ENCODE measurements at places on chromosomes 3 and 15. TPM values are rescaled to one million over a fixed set of nuclear protein-coding genes. Genes with fewer than 3 reads are reported as not detected.

The ITGA11 gene
- 7.8 TPM for total RNA-seq

The SAMMSON gene
- not detected for total RNA-seq

The RLBP1 gene
- not detected for total RNA-seq

The KBTBD13 gene
- total RNA-seq = not detected

The GOLGA8S gene
- not detected for total RNA-seq

The EID1 gene
- total RNA-seq = 136 TPM

The THPO gene
- not detected for total RNA-seq

The LAMB2 gene
- total RNA-seq = 412 TPM

The HYAL1 gene
- total RNA-seq = 1.1 TPM

The RBP2 gene
- total RNA-seq = not detected

The KCNH8 gene
- total RNA-seq = under 0.01 TPM

The OTOL1 gene
- not detected for total RNA-seq

The SPINK8 gene
- not detected for total RNA-seq

The MUC13 gene
- not detected for total RNA-seq

The NR2F2 gene
- total RNA-seq = 88.4 TPM

The FANCD2OS gene
- total RNA-seq = not detected

The PTX3 gene
- 22.1 TPM for total RNA-seq

The FOXB1 gene
- total RNA-seq = not detected

The HGD gene
- total RNA-seq = 1.6 TPM

The GOLGA6L7 gene
- total RNA-seq = not detected

The TGM5 gene
- not detected for total RNA-seq

Data from mesangial cell (primary cell).